AG08395 (cell line): ENCODE measurements at places on chromosomes 11 and 22.
A peak's percentile ranks its signal among the peaks of the same experiment; 100 is the strongest.

DNA sequence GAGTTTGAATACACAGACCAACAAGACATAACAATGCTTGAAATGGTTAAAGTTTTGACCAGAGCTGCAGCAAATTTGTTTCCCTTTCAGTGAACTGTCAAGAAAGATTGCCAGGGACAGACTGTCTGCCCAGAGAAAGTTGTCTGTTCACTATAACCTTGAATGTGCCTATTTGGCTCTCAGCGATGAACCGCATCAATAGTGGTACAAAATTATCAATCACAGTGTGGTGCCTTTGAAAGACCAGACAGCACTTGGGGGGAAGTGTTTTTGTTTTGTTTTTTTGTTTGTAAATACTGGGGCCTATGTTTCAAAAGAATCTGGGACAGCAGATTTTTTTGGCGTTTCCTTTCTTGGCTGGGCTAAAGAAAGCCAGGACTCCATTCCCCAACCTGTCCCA is 123.1 kb downstream of the CD44 start:
- DNase-seq, result no peak

- DNase-seq, result no peak
These were observed 960 bp upstream of the CADM1 start for GRCh38 chr11:115505175-115505574.

DNA sequence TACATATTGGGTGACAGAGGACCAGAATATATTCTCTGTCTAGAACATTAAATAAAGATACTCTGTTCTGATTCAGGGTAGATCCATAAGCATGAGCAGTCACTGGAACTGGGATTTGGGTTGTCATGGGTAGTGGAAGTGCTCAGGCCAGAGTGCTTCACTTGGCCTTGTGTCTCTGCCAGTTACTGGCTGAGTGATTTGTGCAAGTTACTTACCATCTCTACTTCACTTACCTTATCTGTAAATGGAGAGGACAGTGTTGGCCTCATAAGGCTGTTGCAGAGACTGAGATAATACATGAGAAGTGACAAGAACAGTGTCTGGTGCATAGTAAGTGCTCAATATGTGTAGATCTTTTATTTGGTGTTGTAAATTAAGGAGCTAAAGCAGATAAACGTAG is 17.6 kb downstream of the ATXN10 start:
- DNase-seq, result no peak

- no peak for DNase-seq
These were observed 1116.0 kb downstream of the TBC1D22A start for GRCh38 chr22:47878460-47878859.

DNA sequence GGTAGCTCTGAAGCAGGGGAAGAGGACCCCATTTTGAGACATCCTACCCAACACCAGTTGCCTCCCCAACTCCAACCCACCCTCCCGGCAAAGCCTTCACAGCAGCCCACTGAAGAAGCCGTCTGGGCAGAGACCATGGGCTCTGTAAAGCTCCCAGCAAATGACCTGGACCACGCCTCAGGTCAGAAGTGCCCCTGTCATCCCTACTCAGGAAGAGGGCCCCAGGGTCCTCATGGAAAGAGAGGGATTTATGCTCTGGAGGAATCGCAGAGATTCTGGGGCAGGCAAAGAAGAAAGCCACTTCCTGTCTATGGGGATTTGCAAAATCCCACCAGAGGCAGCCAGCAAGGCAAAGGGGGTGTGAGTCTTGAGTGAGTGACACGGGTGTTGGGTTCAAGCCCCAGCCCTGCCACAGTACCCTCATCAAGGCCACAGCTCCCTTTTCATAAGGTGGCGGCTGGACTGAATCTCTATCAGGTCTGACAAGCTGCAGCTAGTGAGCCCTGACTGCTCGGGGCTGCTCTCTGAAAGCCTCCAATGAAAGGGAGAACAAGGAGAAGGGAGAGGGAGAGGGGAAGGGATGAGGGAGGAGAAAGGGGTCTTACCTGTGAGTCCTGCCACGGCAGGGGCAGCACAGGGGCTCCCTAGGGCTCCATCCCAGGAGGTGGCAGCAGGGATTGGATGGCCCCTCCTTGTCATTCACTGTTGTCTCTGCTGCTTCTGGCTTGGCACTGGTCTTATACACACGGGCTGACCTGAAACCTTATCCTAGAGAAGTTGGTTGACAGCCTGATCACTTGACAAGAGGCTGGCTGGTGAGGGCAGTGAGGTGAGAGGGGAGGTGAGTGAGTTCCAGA is at the start of gene UCP3:
Gene UCP3, minus strand, starts transcription at position 713 of the 857 bp plus-strand sequence. CDS start 2,043 bp downstream, outside the sequence.
- DNase-seq, result no peak

DNA sequence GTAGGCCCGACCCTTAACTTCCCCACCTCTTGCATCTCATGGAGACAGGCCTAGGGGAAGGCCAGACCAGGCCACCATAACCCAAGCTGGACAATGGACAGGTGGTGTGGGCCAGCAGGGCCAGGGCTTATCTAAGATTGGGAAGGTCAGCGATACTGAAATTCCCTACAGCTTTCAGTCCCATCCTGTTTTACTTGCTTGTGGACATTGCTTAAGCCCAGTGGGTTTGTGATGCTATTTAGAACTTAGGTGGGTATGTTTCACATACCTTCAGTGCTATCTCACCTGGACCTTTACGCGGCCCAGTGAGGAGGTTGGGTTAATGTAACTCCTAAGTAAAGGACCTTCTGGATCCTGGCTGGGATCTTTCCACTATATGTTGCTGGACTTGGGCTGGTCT is 1.7 kb downstream of the FADS2 start:
- no peak for DNase-seq

GRCh38 chr11:28582506-28582905 is 474.3 kb downstream of the METTL15 start:
- no peak for DNase-seq

DNA sequence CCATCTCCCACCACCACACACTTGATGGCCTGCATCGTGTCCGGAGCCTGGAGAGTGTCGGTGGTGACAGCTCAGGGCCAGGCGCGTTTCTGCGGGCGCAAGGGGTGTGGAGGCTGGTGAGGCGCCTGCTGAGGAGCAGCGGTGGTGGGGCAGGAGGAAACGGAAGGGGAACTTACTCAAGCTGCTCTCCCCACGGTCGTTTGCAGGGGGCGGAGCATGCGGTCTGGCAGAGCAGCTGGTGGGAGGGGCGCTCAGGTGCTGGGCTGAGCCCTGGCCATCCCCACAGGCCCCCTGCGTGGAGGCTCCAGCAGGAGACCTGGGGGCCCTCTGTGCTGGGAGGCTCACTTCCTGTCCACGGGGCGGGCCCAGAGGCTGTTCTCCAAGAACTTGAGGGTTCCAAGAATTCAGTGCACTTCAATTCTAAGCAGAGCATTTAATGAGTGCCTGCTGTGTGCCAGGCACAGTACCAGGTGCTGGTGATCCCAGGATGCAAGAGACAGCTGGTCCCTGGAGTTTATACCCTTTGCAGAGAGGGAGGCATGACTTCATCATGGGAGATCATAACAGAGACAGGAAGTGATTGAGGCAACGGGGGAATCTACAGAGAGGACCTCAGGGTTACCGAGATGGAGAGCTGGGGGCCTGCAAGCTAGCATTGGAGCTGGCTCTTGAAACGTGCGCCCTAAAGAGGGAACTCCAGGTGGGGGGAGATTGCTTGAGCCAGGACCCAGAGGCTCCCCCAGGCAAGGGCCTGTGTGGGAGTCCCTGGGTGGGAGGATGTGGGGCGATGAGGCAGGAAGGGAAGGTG is at the start of gene RAC2:
Gene RAC2, minus strand, starts transcription at position 156 of the 808 bp plus-strand sequence. Its CDS starts 121 bp downstream, at position 35.
- peak; percentile 63 for DNase-seq

DNA sequence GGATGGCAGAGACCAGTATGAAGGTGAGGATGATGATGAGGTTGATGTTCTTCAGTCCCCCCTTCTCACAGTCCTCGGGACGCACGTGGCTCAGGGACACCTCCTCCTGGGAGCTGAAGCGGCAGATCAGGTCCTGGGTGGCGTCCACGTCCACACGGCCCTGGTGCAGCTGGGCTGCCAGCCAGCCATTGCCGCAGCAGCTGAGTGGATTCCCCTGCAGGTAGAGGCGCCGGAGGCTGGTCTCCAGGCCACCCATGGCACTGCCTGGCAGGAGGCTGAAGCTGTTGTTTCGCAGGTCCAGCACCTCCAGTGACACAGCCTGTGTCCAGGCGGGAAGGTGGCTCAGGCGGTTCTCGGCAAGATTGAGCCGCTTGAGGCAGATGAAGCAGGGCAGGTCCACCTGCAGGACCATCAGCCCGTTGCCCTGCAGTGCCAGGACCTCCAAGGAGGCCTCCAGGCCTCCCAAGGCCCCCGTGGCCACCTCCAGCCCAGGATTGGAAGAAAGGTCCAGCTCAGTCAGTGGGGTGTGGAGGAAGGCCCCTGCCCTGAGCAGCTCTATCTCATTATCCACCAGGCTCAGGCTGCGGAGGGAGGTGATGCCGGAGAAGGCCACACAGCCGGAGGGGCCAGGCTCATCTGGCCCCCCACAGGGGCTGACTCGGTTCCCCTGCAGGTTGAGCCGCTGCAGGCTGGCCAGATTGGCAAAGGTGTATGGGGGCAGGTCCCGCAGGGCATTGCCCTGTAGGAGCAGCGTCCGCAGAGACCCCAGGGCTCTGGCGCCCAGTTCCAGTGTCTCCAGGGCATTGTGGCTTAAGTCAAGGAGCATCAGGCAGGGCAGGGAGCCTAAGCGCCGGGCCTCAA is 10.6 kb downstream of the LRRC32 start:
- DNase-seq, result no peak
